ENCODE measurements at places on chromosomes 16 and 17. TPM values are rescaled to one million over a fixed set of nuclear protein-coding genes. Genes with fewer than 3 reads are reported as not detected.

DNA sequence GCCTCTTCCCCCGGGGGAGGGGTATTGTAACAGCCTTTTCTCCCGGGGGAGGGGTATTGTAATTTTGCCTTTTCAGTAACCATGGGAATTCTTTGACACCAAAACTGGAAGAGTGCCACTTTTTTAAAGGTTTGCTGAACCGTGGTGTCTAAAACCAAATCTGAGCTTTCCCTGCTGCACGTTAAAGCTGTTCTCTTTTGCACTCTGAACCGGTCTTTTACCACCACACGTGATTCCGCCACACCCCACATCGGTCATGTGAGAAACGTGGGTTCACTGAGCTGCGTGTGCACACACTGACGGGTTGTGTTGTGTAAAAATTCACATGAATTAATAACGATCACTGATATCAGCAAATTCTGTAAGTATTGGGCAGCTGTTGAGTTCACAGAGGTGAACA, 9.2 kb upstream of the ACSF3 start:
- DNase-seq = no peak

- DNase-seq = no peak
Measured at GRCh38 chr17:1123393-1123831, 56.4 kb downstream of the ABR start.

DNA sequence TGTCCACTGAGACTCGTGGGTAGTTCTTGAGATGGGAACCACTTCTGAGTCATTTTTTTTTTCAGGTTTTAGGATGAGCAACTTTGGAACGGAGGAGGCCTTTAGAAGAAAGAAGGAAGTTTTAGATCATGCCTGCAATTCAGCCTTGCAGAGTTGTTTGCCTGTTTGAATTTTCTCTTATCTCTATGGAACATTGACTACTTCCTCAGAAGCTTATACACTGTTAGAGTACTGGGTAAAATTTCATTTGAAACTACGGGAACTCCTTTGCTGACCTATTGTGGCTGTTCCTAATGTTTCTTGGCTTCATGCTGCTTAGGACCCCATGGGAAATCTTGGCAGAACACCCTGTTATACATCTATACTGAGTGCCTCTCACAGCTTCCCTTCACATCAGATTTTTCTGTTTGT, 70.8 kb downstream of the MAP2K6 start:
- no peak for DNase-seq

DNA sequence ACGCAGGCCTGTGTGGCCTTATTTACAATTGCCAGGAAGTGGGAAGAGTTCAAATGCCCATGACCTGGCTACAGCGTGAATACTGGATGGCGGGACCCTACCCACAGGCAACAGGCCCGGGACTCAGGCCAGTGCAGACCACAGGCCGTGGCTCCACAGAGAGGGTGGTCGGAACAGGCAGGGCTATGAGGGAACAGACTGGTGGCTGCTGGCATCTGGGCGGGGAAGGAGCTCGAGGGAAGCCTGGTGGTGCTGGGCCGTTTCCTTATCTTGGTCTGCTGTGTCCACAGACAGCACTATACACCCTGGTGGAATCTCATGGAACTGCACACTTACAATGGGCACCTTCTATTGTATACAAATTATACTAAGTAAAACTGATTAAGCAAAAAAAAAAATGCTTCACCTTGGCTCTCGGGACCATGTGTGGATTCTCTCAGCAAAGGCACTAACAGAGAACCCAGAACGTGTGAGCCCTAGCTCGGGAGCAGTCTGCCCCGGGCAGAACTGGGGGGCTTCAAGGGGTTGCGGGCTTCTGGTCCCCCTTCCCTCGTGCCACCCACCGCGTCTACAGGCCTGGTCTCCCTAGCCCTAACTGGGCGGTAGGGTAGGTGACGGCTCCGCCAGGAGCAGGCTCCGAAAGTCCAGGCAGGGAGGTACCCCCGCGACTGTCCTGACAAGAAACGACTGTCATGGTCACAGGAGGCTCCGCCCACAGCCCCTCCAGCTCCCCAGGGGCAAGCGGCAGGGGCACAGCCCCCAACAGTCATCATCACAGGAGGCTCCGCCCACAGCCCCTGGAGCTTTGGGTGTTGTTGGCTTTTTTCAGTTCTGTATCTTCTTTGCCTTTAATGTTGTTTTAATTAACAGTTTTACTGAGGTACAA, 21.8 kb downstream of the CEP131 start:
- peak; percentile 90 for DNase-seq

- no peak for DNase-seq
Measured at GRCh38 chr17:45117334-45117733, 15.0 kb downstream of the PLCD3 start.

DNA sequence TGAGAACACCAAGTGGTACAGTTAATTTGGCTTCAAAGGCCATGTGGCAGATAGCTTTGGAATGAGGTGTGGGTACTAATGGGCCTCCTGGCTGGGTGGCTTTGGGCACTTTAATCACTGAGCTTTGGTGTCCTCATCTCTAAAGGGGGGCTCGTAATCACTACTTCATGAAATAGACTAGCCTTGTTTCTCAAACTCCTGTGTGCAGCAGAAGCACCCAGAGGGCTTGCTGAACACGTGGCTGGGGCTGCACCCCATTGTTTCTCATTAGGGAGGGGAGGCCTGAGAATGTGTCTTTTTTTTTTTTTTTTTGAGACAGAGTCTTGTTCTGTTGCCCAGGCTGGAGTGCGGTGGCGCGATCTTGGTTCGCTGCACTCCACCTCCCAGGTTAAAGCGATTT, 5.8 kb downstream of the EPN2 start:
- no peak for DNase-seq

DNA sequence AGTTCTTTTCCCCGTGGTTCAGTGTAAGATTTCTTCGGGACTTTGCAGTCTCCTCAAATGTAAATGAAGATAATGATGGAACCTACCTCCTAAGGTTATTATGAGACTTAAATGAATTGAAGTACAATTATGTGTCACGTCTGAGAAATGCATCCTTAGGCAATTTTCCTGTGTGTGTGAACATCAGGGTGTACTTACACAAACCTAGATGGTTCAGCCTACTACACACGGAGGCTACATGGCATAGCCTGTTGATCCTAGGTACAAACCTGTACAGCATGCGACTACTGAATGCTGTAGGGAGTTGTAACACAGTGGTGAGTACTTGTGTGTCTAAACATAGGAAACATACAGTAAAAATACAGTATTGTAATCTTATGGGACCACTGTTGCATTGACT, 1.1 kb upstream of the FAM20A start:
- DNase-seq = no peak

GRCh38 chr17:67818110-67819002, 6.9 kb upstream of the BPTF start:
- DNase-seq = no peak

DNA sequence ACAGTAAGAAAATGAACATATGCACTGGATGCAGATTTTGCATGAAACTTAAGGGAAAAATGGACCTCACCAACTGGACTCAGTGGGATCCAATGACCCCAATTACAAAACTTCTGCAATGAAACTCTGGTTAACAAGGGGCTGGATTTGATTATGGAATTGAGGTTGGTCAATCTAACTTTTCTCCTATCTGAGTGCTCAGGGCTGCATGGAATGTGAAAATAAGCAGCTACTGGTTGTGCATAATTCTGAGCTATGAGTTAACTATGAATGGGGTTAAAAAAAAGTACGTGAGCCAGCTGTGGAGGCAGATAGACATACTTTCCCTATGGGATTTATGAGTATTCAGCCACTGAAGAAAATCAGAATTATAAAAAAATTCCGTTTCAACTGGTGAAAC, 9.2 kb downstream of the FAM20A start:
- no peak for DNase-seq

DNA sequence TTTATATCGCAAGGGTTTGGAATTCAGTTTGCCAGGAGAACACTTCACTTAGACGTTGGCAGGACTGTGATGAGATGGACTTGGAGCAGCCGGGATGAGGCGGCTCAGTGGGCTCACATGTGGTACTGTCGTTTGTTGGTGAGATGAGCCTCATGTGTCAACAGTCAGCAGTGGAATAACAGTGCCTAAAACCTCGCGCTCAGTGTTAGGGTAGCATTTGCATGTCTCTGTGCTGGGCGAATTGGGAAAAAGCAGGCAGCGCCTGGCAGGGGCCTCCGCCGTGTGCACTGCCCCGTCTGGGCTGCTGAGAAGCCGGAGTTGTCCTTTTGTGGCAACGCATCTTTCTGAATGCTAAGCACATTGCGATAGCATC, 49.7 kb downstream of the CRISPLD2 start:
- no peak for DNase-seq

- no peak for DNase-seq
Measured at GRCh38 chr16:84899414-84899813, 79.6 kb downstream of the CRISPLD2 start.

GRCh38 chr16:29824589-29825144, 4.4 kb downstream of the MVP start:
- no peak for DNase-seq

DNA sequence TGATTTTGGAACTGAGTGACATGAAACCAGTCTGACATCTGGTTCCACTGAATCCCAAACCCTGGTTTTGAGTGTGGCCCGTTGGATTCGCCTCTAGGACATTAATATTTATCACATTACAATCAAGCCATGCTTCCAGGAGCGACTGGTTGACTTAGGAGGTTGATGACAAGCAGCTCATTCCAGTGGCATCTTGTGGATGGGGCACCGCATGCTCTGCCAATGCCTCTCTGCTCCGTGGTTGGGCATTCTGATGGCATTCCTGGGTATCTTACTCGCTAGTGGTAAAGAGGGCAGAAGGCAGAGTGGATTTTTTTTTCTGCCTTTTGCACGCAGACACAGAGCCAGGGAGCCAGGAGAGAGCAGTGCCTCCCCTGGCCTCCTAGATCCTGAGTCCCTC, 31.4 kb downstream of the CACNG4 start:
- no peak for DNase-seq

GRCh38 chr17:47663912-47664623, 14.3 kb downstream of the KPNB1 start:
- DNase-seq = peak; percentile 53

Gene MMP28
- 33.4 TPM for total RNA-seq

Gene B4GALNT2
- total RNA-seq = not detected

Gene FSCN2
- total RNA-seq = 2.2 TPM

Gene RIPOR1
- 28.8 TPM for total RNA-seq

Gene SLC35G6
- total RNA-seq = not detected

Gene TMIGD1
- not detected for total RNA-seq

Gene OR2C1
- 0.27 TPM for total RNA-seq

Gene HASPIN
- total RNA-seq = 1.9 TPM

Gene CDH1
- 1.1 TPM for total RNA-seq

Gene SEPTIN12
- not detected for total RNA-seq

Gene CHST4
- not detected for total RNA-seq
